B cell (primary cell): ENCODE measurements at places on chromosomes 2 and 18. TPM values are rescaled to one million over a fixed set of nuclear protein-coding genes. Genes with fewer than 3 reads are reported as not detected.

The KHK gene
- total RNA-seq: 4.0 and 5.5 TPM in 2 replicates

The TTC32 gene
- 38.1 TPM in 2 replicates for total RNA-seq

The MOCOS gene
- 0.05 TPM in 2 replicates for total RNA-seq

The WIPF1 gene
- total RNA-seq: 377 and 390 TPM in 2 replicates

The ABCG8 gene
- total RNA-seq: not detected in 2 replicates

The NR4A2 gene
- 30.6 and 33.8 TPM in 2 replicates for total RNA-seq

The ACMSD gene
- total RNA-seq: not detected in 2 replicates

The TACR1 gene
- total RNA-seq: 0.05 TPM in 1 of 2 replicates, not detected in the other
